ENCODE measurements at places on chromosomes 6 and 20.
A peak's percentile ranks its signal among the peaks of the same experiment; 100 is the strongest.

DNA sequence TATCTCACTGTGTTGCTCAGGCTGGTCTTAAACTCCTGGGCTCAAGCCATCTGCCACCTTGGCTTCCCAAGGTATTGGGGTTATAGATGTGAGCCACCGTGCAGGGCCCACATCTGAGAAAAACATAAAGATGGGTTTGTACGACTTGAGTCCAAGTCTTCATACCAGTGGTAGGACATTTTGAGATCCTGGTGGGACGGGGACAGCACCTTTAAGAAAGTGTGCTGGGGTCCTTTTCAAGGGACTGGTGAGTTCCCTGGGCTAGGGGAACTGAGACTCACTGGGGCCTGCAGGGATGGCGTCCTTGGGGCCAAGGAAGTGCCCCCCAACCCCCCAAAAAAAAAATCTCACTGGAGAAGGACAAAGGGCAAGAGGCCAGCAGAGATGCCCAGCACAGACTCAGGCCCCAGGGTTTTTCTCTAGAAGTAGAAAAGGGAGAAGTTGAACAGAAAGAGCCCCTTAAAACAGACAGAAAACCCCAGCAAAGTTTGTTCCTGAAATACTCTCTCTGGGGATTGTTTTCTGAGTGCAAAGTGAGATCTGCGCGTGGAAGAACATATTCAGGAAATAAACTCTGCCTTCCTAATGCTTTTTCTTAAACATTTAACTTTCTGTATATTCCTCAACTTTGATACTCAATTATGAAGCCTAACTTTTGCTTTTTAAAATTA lies 10.7 kb downstream of the OSBPL2 start:
- DNase-seq, result no peak

DNA sequence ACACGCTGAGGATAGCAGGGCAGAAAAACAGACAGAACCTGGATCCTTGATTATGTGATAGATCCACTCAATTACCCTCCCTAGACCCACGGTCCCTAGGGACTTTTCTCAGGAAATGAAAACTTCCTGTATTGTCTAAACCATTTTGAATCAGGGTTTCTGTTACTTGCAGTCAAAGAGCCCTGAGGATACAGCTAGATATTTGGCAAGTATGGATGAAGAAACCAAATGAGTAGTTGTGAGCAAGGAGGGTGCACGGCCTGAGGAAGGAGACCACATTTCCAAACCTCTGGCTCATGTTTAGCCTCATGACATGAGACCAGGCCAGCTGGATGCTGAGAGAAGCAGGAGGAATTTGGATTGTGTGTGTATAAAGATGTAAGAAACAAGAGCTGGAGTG lies 91.6 kb downstream of the MRPL14 start:
- DNase-seq, result no peak

DNA sequence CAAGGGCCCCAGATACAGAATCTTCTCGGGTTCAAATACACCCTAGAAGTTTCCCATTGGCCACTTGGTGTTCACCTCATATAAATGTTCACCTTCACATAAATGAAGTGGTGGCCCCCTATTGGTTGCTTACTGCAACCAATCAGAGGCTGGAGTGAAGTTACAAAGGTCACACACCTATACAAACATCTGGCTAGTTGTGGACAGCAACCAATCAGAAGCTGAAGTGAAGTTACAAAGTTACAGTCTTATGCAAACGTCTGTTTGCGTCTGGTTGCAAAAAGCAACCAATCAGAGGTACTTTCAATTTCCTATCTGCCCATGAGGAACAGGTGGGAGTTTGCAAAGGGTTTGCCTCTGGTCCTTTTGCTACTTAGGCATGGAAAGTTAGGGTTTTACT lies 206.5 kb upstream of the BMP2 start:
- DNase-seq, result no peak

DNA sequence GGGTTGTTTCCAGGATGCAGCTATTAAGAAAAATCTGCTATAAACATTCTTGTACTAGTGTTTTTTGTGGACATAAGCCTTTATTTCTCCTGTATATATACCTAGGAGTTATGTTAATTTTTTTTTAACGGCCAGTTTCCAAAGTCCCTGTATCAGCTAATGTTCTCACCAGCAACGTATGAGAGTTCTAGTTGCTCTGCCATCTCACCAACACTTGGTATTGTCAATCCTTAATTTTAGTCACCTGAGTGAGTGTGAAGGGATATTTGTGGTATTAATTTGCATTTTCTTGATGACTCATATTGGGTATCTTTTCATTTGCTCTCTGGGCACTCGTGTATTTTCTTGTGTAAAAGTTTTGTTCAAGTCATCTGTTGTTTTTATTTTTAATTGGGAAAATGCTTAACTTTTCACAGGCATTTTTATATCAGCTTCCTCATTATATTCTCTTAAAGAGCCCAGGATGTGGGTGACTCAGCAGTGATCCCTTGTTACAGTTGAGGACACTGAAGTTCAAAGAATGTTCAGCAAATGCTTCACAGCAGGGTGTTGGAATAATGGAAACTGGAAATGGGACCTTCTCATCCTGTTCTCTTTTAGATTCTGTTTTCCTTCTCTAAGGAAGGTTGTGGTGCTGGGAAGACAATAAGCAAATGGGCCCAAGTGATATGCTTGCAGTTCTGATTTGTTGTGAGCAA lies 211.7 kb upstream of the PRND start:
- DNase-seq, result no peak

DNA sequence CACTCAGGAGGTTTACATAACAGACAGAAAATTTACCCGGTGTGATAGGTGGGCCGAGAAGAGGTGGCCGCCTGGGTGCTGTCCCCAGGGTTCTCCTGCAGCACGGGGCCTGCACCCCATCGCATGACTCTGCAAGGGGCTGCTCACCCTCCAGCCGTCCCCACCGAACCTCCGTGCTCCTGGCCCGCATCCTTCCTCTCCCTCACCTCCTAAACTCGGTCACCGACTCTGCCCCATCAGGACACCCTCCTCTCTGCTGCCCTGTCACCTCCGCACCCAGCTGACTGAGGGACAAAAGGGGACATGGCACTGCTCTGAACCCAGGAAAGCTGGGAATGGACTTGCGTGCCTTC lies 147.6 kb downstream of the SYNDIG1 start:
- DNase-seq, result no peak

GRCh38 chr20:16393836-16394235 lies 179.4 kb downstream of the KIF16B start:
- no peak for DNase-seq

DNA sequence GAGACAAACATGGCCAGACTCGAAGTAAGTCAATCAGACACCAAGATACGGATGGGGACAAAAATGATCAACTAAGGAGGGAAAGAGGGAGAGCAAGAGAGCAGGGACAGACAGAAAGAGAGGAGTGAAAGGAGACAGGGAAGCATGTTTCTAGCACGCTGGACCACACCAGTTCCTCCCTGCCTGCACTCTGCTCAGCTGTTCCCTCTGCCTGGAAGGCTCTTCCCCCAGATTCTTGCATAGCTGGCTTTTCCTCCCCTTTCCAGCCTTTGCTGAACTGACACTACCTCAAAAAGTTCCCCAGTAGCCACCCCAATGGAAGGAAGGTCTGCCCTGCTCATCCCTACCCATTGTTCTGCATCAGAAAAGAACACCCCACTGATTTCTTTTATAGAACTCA lies 185.9 kb downstream of the MAFB start:
- DNase-seq, result no peak

- DNase-seq, result no peak
Observed at GRCh38 chr20:58841539-58842264, 9.0 kb downstream of the GNAS-AS1 start.

DNA sequence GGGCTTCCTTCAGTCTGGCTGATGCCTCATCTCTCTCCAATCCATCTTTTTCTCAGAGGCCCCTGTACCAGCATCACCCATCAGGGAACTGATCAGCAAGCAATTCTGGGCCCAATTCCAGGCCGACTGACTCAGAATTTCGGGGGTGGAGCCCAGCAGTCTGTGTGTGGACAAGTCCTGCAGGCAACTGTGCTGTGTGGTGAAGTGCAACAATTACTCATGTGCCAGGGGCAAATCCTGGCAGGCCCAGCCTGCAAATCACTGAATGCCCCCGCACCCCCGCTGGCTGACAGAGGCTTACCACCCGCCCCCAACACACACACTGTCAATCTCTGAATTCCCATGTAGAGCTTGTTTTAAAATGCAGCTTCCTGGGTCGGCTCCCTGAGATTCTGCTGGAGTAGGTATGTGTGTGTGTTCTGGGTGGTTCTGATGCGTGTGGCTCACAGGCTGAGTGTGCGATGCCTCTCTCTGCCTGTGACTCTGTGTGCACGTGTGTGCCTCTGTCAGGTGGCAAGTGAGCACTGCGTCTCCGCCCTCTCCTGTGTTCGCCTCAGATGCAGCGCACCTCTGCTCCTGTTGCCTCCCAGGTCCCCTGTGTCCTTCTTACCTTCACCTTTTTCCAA lies 45.4 kb downstream of the SSR1 start:
- DNase-seq, result peak; percentile 99

DNA sequence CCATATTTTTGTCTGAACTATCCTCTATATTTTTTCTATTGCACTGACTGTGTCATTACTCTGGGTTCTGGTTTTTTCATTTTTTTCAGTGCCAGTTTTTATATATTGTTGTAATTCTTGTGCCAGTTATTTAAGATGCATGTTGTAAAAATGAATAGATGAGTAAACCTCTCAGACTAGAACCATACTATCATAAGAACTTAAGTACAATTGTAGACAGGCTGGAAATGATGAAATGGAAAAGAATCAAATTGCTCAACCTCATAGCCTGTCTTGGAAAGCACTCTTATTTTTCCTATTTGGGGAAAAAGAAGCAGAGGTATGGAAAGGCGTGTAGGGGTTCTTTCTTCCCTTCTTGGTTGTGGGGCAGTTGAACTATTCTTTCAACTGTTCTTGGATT lies 30.2 kb downstream of the PANK2 start:
- DNase-seq, result no peak

DNA sequence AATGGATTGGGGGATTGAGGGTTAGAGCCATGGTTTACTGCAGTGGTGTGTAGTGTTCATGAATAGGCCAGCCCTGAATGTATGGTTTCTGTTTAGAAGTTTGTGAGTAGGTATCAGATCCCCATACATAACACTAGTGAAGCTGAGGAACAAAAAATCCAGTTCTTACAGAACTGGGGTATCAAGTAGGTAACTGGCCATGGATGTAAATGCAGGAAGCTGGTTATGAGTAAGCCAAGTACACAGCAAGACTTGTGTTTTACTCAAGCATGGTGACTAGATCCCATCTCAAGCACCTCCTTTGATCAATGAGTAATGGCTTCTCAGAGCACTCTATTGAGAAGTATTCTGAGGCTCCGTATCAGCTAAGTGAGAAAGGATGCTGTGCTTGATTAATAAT lies 613.7 kb upstream of the FLRT3 start:
- DNase-seq, result no peak

- no peak for DNase-seq
Observed at GRCh38 chr6:4271761-4272470, 136.5 kb upstream of the ECI2 start.

DNA sequence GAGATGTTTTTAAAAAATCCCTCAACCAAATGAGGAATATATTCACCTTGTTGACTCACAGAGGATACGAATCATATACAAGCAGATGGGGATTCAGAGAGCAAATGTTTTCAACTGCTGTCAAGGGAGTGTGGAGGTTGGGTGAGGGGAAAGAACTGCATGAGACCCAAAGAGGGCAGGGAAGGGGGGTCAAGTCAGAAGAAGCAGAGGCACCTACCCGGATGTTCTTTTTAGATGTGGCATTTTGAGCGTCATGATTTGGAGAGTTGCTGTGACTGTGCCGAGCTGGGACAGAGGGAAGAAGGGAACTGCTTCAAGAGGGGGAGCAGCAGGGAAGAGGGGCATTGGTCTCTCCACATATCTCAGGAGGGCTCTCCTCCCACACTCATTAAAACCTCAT lies 191.3 kb upstream of the PROKR2 start:
- no peak for DNase-seq

DNA sequence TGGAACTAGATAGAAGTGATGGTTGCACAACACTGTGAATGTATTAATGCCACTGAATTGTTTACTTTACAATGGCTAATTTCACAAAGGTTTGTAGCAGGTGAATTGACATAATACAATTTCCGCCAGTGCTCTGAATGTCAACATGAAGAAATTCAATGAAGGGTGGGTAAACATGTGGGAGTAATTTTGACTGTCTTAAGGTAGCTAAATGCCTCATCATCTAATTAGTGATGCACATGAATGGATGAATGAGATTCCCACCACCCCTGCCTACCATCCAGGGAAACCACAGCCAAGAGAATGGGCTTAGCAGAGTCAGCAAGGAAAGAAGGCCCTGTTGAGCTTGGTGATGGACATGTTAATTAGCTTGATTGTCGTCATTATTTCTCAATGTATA lies 275.3 kb downstream of the ALDH8A1 start:
- DNase-seq, result no peak

DNA sequence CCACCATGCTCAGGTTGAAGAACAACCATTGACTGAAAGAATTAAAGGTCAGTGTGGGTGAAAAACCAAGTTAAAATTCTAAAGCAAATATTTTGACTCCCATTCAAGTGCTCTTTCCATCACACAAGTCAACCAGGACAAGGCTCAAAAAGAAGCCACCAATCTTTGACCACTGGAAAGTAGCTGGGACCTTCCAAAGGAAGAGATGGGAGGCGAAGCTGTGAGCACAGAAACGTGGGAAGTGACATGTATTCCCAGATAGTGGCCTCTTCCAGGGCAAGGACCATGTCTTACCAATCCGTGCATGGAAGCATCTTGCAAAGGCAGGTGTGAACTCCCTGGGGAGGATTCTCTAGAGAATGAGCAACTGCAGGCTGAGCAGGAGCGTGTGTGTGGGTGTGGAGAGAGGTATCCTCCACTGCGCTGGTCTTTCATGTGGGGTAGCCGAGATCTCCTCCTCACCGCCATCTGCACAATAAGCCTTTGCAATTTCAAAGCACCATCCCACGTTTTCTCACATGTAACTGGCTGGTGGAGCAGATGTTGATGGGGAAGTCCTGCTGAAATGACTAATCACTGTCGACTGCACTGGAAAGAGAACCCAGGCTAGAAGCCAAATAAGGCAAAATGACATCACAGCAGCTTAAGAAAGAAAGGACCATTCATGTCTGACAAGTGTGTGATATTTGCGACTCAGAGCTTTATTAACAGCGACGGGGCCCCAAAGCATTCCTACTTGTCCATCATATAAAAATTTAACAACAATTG lies 189.4 kb upstream of the RREB1 start:
- peak; percentile 79 for DNase-seq

- no peak for DNase-seq
Observed at GRCh38 chr6:107571354-107571753, 81.4 kb downstream of the SOBP start.

GRCh38 chr6:101912311-101912710 lies 518.8 kb downstream of the GRIK2 start:
- no peak for DNase-seq

GRCh38 chr20:49818816-49819215 lies 6.2 kb downstream of the SLC9A8 start:
- no peak for DNase-seq

DNA sequence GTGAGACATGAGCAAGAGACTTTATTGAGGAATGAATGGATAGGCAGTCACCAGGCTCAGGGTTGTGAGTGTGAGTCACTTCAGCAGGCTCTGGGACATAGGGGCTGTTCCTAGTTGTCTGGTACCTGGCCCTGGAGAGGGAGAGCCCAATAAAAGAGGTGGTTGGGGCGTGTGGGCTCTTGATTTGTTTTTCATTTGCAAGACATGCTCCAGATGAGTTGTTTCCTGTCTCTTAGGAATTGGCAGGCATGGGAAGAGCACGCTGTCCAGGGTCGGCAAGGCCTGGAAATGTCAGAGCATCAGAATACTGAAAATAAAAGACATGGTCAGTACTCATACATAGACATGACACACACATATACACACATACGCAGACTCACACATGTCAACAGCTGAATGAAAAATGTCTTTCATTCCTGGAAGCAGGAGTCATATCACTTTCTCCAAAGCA lies 166.3 kb upstream of the SULF2 start:
- peak; percentile 85 for DNase-seq

GRCh38 chr20:43243672-43244269 lies 54.1 kb upstream of the PTPRT start:
- DNase-seq, result no peak

Measured in foreskin keratinocyte (primary cell).